ENCODE measurements at places on chromosomes 12 and 14.

- H3K4me3 ChIP-seq, result no peak overlapping the region
- no peak overlapping the region for H3K27ac ChIP-seq
- no peaks in the 10 kb centered on the region for H3K4me1 ChIP-seq
Observed at GRCh38 chr12:90250766-90251165, 542.1 kb upstream of the ATP2B1 start.

- H3K27me3 ChIP-seq, result no peaks in the 10 kb centered on the region
- no peak overlapping the region for H3K27ac ChIP-seq
- no peaks in the 10 kb centered on the region for H3K36me3 ChIP-seq
- H3K4me1 ChIP-seq, result peaks cover 15% of the 10 kb centered on the region
- no peak overlapping the region for H3K4me3 ChIP-seq
Observed at GRCh38 chr12:116620124-116620491, 60.9 kb downstream of the MAP1LC3B2 start.

- no peak overlapping the region for H3K27ac ChIP-seq
- DNase-seq, result no peak
- H3K27me3 ChIP-seq, result no peaks in the 10 kb centered on the region
- no peaks in the 10 kb centered on the region for H3K36me3 ChIP-seq
- no peak overlapping the region for H3K4me3 ChIP-seq
Observed at GRCh38 chr14:77923131-77923936, 123.4 kb downstream of the ADCK1 start.

- H3K27ac ChIP-seq, result peak overlapping the region; percentile 8
- no peaks in the 10 kb centered on the region for H3K36me3 ChIP-seq
- no peak for DNase-seq
- no peaks in the 10 kb centered on the region for H3K27me3 ChIP-seq
- peaks cover 34% of the 10 kb centered on the region for H3K4me1 ChIP-seq
- no peak overlapping the region for H3K4me3 ChIP-seq
Observed at GRCh38 chr12:108333898-108334699, 5.0 kb downstream of the CMKLR1 start.

DNA sequence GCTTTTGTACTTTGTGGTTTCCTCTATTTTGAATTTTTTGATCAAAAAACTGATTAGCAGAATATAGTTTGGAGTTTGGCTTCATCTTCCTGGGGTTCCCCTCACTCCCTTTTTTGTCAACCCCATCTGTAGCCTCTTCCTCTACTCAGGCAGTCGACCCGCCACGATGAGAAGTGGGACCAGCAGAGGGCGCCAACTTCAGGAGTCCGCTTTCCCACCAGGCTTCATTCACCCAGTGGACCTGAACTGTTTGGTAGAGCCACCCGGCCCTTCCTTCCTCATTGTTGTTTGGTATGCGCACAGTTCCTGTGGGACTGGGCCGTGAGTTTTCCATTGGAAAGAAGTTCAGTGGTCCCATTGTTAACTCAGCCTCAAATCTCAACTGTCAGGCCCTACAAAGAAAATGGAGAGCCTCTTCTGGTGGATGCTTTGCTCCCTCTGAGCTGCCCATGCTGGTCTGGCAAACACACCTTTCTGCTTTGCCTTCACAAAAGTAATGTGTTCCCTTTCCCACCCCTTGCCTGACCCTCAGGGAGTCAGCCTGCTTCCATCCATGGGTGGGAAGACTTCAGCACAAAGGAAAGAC is 21.7 kb downstream of the TMBIM6 start:
- peak overlapping the region; percentile 61 for H3K27ac ChIP-seq
- no peak overlapping the region for H3K4me3 ChIP-seq
- H3K36me3 ChIP-seq, result peaks cover 35% of the 10 kb centered on the region
- no peaks in the 10 kb centered on the region for H3K27me3 ChIP-seq
- peak; percentile 80 for DNase-seq

GRCh38 chr12:64147011-64147631 is 75.0 kb downstream of the KICS2 start:
- no peak overlapping the region for H3K27ac ChIP-seq
- no peak for DNase-seq
- no peak overlapping the region for H3K4me3 ChIP-seq
- H3K4me1 ChIP-seq, result no peaks in the 10 kb centered on the region
- no peaks in the 10 kb centered on the region for H3K27me3 ChIP-seq

- no peak for DNase-seq
- peak overlapping the region; percentile 7 for H3K27ac ChIP-seq
- no peaks in the 10 kb centered on the region for H3K27me3 ChIP-seq
- no peaks in the 10 kb centered on the region for H3K36me3 ChIP-seq
Observed at GRCh38 chr12:24948420-24948756, 513 bp downstream of the BCAT1 start.

DNA sequence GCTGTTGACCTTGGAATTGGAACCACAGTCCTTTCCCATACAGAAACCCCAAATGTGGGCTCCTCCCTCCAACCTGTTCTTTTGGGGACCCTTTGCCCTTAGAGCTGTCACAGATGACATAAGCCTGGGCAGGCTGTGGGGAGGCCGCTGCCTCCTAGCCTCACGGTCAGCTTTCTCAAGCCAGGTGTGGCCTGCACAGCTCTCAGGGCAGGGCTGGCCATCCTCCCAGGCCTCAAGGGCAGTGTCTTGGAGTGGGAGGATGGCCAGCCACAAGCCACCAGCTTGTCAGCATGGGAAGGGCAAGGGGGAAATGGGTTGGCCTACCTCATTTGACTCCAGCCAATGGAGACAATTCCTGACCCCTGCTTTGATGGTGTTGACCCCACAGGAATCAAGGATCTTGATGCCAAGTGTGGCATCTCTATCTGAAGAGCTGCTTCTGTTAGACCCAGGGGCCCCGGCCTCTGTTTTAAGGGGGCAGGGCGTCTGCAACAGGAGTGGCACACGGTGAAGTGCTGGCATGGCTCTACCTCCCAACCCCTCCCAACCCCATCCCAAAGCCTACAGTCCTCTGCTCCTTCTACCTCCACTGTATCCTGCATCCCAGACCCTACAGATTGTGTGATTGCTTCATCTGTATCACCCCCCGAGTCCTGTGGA is 11.5 kb downstream of the CBLN3 start:
- H3K4me3 ChIP-seq, result no peak overlapping the region
- H3K27me3 ChIP-seq, result no peaks in the 10 kb centered on the region
- no peaks in the 10 kb centered on the region for H3K4me1 ChIP-seq

DNA sequence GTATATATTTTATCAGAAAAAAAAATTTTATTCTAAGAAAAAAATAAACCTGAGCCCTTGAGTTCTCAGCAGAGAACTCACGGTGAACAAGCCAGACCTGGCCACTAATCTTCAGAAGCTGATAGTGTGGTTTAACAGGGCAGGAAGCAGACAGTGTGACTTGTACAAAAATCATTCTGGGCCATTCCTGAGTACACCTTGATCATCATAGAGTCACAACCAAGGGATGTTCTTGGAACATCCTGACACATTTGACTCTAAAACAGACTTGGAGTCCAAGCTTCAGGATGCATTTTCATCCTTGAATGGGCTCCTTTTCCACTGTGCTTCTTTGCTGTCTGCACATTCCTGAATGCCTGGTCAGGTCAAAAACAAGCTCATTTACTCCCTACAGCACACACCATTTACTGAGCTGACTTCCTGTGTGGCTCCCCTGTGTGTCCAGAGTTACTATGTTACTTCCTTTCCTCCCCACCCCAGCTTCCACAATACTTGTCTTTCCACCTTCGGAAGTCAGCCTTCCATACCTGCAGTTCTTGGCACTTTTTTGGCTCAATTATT is 112.0 kb downstream of the ANO6 start:
- no peaks in the 10 kb centered on the region for H3K36me3 ChIP-seq
- no peaks in the 10 kb centered on the region for H3K4me1 ChIP-seq
- no peaks in the 10 kb centered on the region for H3K27me3 ChIP-seq
- no peak overlapping the region for H3K4me3 ChIP-seq
- no peak for DNase-seq

GRCh38 chr14:69658664-69659261 is 47.4 kb downstream of the SUSD6 start:
- no peaks in the 10 kb centered on the region for H3K4me1 ChIP-seq
- no peaks in the 10 kb centered on the region for H3K36me3 ChIP-seq
- H3K27ac ChIP-seq, result peak overlapping the region; percentile 54
- H3K4me3 ChIP-seq, result peak overlapping the region; percentile 30
- no peaks in the 10 kb centered on the region for H3K27me3 ChIP-seq
- DNase-seq, result no peak

GRCh38 chr14:85325134-85326017 is 204.6 kb upstream of the FLRT2 start:
- no peaks in the 10 kb centered on the region for H3K4me1 ChIP-seq
- H3K27ac ChIP-seq, result no peak overlapping the region
- H3K4me3 ChIP-seq, result no peak overlapping the region
- DNase-seq, result no peak

DNA sequence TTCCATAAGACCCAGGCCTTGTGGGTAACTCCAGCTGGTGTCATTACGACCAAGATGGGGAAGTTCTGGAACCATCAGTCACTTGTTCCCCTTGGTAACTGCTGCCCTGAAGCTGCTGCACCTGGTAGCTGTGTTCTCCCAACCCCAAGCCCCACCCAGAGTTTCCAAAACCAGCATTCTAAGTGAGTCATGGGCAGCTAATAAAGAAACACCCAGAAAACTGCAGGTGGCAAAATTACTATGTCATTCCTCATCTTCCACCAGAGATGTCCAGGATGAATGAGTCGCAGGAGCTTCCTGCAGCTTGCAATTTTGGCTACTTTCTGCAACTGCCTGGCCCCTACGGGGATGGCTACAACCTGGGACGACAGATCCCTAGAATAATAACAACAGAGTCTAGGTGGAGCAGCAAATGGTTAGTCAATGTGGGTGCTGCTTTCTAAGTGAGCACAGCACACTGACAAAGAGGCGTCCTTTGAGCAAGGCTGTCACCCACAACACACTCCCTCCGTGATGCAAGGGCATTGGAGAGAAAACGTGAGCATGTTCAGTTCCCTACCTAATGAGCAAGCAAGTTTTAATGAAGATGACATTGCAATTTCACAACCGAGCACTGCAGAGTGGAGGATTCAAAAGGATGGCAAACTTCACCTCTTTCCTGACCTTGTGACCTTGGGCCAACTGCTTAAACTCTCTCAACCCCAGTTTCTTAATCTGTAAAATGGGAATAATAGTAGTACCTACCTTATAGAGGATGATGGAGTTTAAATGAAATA is 301.4 kb upstream of the NOS1 start:
- H3K27ac ChIP-seq, result no peak overlapping the region
- no peaks in the 10 kb centered on the region for H3K27me3 ChIP-seq
- H3K4me3 ChIP-seq, result no peak overlapping the region

DNA sequence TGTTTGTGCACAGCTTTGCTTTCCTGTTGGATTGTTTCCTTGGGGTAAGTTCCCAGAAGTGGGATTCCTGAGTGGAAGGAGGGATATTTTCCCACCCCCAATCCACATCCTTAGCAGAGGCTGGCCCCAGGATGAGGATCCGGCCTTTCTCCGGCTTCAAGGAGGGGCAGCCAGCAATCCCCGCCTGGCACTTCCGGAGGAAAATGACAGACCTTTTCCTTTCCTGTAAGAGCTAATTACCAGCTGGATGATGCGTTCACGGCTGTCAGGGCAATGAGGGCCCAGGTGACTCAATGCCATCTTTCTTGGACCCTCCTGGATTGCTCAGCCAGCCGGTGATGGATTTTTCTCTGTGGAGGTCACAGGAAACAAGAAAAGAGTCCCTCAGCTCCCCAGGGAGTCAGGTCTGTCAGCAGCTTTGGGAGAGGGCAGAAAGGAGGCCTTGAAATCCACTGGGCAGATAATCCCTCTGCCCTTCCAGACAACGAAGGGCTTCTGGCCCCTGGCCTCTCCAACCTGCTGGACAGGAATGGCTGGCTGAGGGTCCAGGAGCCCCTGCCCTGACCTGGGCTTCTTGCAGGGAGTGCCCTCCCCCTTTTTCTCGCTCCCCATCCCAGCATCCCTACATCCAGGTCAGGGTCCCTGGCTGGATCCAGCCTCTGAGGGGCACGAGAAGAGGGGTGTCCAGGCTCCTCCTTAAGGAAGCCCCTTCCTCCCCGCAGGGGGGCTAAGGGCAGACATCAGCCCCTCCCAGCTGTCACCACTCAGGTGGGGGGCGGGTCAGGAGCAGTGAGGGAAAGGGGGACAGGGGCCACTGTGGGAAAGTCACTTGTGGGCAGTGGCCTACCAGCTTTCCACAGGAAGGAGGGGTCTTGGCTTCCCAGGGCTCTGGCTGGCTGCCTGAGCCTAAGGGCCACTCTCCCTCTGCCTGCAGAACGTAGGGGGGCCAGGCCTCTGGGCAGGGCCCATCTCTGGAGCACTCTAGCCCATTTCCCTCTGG is 16.1 kb upstream of the CCDC85C start:
- H3K4me3 ChIP-seq, result no peak overlapping the region
- no peak overlapping the region for H3K27ac ChIP-seq
- H3K36me3 ChIP-seq, result no peaks in the 10 kb centered on the region
- H3K27me3 ChIP-seq, result no peaks in the 10 kb centered on the region
- H3K4me1 ChIP-seq, result peaks cover 6% of the 10 kb centered on the region

DNA sequence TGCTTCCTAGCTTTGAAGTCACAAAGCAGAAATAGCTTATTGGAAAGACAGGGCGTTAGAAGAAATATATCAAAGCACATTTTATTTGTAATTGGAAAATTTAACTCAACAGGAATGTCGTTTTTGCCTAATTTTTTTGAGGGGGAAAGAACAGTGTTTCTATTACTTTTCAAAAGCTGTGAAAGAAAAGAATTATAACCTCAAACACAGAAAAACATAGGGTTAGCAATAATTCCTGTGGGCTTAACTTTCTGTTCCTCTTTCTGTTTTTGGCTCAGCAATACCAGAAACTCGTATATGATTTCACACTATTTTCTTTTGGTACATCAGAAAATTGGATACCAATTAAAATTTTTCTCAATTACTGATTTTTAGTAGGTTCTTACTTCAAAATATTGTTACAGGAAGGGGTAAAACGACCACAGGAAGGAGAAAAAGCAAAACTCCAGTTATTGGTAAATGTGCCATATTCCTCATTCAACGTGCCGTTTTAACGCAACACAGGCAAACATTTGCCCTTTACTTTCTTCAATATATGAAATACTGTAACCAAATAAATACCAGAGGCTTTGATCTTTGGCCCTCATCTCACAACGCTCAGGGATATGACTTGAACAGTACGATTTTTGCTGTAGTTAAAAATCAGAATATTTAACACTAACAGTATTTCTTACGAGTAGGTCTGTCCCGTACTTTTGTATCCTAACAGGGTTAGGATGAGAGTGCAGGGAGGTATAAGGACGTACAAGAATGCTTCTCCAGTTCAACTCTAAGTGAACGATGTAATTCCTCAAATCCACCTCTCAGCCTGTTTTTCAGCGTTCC is 1.3 kb upstream of the RNU6-7 start:
- H3K27me3 ChIP-seq, result no peaks in the 10 kb centered on the region
- peak overlapping the region; percentile 86 for H3K27ac ChIP-seq
- no peaks in the 10 kb centered on the region for H3K36me3 ChIP-seq
- no peak for DNase-seq
- H3K4me3 ChIP-seq, result peak overlapping the region; percentile 82
- H3K4me1 ChIP-seq, result no peaks in the 10 kb centered on the region

GRCh38 chr12:68884251-68884650 is 48.7 kb downstream of the CPM start:
- no peak for DNase-seq
- H3K27me3 ChIP-seq, result no peaks in the 10 kb centered on the region
- no peaks in the 10 kb centered on the region for H3K36me3 ChIP-seq
- H3K4me1 ChIP-seq, result no peaks in the 10 kb centered on the region
- no peak overlapping the region for H3K4me3 ChIP-seq
- H3K27ac ChIP-seq, result no peak overlapping the region

- H3K27ac ChIP-seq, result peak overlapping the region; percentile 99
- no peak for DNase-seq
- H3K36me3 ChIP-seq, result peaks cover 11% of the 10 kb centered on the region
- H3K27me3 ChIP-seq, result no peaks in the 10 kb centered on the region
Observed at GRCh38 chr12:6234214-6234613, 34.0 kb downstream of the CD9 start.
